Occipital lobe (tissue), 3 donors: ENCODE measurements at places on chromosomes 12 and 14. TPM values are rescaled to one million over a fixed set of nuclear protein-coding genes. Genes with fewer than 3 reads are reported as not detected.

Gene ACVRL1
- 11.5 TPM for total RNA-seq

Gene PFDN5
- total RNA-seq, result 423 TPM

Gene CLEC2D
- total RNA-seq, result 11.4 TPM

Gene AQP6
- total RNA-seq, result 0.62 TPM

Gene AICDA
- total RNA-seq, result not detected

Gene PCED1B
- total RNA-seq, result 0.94 TPM

Gene GUCY2C
- under 0.01 TPM for total RNA-seq

Gene PITPNM2
- 9.0 TPM for total RNA-seq

Gene AMN1
- 94.1 TPM for total RNA-seq

Gene SYT10
- total RNA-seq, result 0.31 TPM

Gene SLC25A47
- not detected for total RNA-seq

Gene CIROP
- total RNA-seq, result not detected

Gene LHX5
- not detected for total RNA-seq

Gene INHBE
- not detected for total RNA-seq

Gene BMP4
- total RNA-seq, result 1.2 TPM

Gene RNASE7
- total RNA-seq, result not detected

Gene KRT1
- total RNA-seq, result 0.16 TPM

Gene ANO2
- total RNA-seq, result 3.6 TPM

Gene NEDD8
- 51.3 TPM for total RNA-seq

Gene TPPP2
- not detected for total RNA-seq

Gene KLRD1
- 0.16 TPM for total RNA-seq

Gene APOF
- total RNA-seq, result not detected

Gene ANKS1B
- 452 TPM for total RNA-seq

Gene CCNT1
- total RNA-seq, result 44.0 TPM

Gene GLS2
- total RNA-seq, result 5.9 TPM

Gene NRL
- total RNA-seq, result 0.94 TPM

Gene KLRC1
- total RNA-seq, result not detected

Gene PCBP2
- total RNA-seq, result 181 TPM

Gene ZNF384
- 15.1 TPM for total RNA-seq

Gene CLMN
- 0.78 TPM for total RNA-seq

Gene HNRNPA1
- total RNA-seq, result 524 TPM
